Right renal pelvis (tissue), 4 donors: ENCODE measurements at places on chromosomes 1 and 21. TPM values are rescaled to one million over a fixed set of nuclear protein-coding genes. Genes with fewer than 3 reads are reported as not detected.
A peak's percentile ranks its signal among the peaks of the same experiment; 100 is the strongest.

DNA sequence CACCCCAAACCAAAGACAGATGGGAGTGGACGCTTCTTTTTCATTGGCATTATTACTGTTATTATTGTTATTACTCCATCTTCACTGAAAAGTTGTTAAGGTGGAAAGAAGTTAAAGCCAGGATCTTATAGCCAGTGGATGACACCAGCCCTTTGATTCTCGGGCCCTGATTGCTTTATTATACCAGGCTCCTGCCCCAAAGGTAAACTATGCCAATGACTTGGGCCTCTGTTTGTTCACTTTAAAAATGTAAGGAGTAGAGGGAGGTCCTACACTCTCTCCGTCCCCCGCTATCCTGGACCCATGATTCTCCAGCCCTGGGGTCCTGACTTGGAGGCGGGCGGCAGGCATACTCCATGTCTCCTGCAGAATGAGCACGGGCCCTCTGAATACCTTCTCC, 106.8 kb downstream of the TOMM20 start:
- DNase-seq = no peak

DNA sequence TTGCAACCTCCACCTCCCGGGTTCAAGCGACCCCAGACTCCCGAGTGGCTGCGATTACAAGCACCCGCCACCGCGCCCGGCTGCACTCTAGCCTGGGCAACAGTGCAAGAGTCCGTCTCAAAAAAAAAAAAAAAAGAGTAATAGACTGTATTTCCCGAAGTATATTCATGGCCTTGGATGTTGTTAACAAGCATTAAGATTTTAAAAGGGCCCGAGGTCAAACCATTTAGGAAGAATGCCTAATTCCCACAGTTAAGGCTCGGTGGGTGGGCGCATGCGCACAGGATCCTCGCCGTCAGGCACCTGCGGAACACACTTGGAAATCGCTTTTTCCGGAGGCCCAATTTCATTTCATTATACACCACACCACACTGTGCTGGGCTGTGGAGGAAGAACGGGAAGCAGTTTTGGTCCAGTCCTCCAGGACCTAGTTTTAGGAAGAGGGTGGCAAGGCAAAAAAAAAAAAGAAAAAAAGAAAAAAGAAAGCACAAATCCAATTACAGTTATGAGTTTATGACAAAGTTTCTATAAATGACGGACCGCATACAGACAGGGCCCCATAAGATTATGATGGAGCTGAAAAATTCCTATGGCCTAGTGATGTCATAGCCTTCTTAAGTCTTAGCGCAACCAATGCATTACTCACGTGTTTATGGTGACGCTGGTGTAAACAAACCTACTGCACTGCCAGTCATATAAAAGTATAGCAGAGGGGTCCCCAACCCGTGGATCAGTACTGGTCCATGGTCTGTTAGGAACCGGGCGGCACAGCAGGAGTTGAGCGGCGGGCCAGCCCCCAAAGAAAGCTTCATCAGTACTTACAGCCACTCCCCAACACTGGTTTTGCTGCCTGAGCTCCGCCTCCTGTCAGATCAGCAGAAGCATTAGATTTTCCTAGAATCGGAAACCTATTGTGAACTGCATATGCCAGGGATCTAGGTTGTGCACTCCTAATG, 38.2 kb downstream of the H3-3A start:
- DNase-seq = no peak

DNA sequence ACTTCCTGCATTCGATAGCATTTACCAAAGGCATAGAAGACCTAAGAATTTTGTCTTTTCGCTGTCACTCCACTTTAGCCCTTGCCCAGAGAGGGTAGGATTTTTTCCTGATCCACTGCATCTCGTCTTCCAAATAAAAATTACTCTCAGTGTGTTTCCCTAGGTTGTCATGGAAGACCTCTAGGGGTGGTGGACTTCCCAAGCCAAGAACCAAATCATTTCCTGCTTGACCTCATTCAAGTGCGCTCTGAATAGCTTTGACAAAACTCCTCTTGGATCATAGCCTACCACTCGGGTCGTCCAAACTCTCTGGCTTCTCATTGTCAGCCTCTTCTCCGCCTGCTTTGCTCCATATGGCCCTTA, 431 bp upstream of the C1orf52 start:
- no peak for DNase-seq

The ABL2 gene
- polyA plus RNA-seq = 11.0 TPM

The C1orf141 gene
- polyA plus RNA-seq = not detected

The LMX1A gene
- polyA plus RNA-seq = 0.04 TPM

The TLCD4 gene
- 7.9 TPM for polyA plus RNA-seq

DNA sequence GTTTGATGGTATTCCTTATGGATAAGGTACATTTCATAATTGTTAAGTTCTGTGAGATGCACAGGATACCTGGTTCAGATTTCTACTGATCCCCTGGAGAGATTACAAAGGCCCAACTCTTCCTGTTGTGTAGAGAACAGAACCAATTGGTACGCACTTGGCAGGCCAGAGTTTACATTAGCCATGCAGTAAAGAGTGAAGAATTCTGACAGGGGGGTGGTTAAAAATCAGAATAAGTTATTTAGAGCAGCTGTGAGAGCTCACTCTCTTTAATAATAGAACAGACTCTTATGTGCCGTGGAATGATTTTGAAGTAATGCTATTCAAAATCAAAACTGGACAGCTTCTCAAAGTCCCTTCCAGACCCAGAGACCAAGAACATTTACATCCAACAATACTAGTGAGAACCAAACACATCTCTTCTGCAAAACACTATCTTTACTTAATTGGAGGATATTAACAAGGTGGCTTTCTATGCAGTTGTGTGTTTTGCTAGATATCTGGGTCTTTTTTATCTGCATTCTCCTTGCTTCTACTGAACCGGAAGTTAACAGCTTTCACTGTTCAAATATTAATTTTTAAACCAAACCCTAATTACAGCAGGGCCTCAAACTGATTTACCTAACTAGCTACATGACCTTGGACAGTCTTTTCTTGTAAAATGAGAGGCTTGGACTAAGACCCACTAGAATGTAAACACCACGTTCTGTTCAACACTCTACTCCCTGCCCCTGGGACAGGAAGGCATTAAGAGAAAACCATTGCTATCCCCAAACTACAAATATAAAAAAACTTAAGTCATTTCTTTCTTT, 4.0 kb downstream of the USP24 start:
- no peak for DNase-seq

DNA sequence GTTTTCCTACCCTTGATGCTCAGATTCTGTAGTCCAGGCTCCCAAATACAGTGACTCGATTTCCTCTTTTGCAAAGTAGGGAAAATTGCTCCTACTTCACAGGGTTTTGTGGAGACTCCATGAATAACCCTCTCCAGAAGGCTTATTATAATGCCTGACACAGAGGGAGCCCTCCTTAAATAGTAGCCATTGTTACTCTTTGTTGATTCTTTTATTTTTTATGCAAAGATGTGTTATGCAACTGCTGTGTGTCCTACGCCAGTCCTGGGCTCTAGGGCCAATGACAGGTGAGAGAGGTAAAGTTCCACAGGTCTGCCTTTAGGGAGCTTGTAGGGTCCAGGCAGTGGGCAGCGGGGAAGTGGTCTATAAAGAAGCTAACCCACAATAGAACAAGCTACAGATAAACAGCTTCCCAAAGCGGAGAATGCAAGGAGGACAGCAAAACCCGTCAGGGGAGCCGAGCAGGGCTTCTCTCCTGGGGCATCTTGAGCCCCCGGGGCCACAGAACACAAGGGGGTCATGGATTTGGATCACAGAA, 1.5 kb downstream of the AADACL3 start:
- no peak for DNase-seq

GRCh38 chr1:85124091-85124490, 75.8 kb upstream of the MCOLN3 start:
- DNase-seq = no peak

DNA sequence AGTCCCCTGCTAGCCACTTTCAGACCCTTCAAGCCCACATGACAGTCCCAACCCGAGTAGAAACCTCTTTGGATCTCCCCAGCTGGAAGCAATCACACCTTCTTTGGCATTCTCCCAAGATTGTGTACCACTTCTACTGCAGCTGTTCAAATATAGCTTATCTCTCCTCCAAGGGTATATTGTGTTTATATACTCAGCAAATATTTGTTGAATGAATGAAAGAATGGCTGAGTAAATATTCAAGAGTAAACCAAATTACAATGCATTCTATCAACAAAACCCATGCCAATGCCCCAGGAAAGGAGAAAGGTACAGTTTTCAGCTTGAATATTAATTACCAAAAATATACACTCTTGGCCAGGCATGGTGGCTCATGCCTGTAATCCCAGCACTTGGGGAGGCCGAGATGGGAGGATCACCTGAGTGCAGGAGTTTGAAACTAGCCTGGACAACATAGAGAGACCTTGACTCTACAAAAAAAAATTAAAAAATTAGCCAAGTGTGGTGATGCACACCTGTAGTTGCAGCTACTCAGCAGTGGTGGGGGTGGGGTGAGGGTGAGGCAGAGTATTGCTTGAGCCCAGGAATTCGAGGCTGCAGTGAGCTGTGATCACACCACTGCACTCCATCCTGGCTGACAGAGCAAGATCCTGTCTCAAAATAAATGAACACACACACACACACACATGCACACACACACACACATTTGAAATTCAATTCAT, 68.5 kb downstream of the NIBAN1 start:
- DNase-seq = no peak

The RORC gene
- polyA plus RNA-seq = 1.0 TPM

GRCh38 chr1:46175243-46175642, 356 bp downstream of the TSPAN1 start:
- DNase-seq = no peak

GRCh38 chr1:156114101-156114918, at the start of gene LMNA:
Gene LMNA (plus strand): TSS chr1:156114711. CDS start chr1:156114919, 208 bp downstream.
- no peak for DNase-seq

- DNase-seq = no peak
These were observed 97.0 kb upstream of the DPH5 start for GRCh38 chr1:101122452-101123166.

The ORC1 gene
- 7.3 TPM for polyA plus RNA-seq

The TMEM61 gene
- polyA plus RNA-seq = 1.2 TPM

GRCh38 chr1:94332952-94333351, 85.2 kb upstream of the ABCD3 start:
- DNase-seq = no peak

The MMP23B gene
- polyA plus RNA-seq = 24.2 TPM

DNA sequence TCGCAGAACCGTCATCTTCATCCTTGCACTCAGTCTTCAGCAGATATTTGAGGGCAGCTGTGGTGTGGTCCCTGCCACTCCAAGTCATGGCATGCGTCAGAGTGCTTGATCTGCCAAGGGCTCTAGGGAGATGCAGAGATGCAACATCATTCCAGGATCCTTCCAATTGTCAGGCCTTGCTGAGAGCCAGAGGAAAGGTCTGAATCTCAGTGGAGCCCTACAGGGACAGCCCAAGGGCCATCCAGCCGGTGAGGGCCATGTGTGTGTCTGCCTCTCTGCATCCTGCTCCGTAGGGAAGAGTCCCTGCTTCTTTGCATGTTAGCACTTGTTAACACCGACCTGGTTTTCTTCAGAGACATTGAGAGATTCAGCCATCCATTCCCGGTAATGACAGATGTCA, 17.6 kb downstream of the MAPKAPK2 start:
- no peak for DNase-seq

GRCh38 chr1:160219062-160219929, 14.1 kb downstream of the PEA15 start:
- DNase-seq = peak; percentile 29

DNA sequence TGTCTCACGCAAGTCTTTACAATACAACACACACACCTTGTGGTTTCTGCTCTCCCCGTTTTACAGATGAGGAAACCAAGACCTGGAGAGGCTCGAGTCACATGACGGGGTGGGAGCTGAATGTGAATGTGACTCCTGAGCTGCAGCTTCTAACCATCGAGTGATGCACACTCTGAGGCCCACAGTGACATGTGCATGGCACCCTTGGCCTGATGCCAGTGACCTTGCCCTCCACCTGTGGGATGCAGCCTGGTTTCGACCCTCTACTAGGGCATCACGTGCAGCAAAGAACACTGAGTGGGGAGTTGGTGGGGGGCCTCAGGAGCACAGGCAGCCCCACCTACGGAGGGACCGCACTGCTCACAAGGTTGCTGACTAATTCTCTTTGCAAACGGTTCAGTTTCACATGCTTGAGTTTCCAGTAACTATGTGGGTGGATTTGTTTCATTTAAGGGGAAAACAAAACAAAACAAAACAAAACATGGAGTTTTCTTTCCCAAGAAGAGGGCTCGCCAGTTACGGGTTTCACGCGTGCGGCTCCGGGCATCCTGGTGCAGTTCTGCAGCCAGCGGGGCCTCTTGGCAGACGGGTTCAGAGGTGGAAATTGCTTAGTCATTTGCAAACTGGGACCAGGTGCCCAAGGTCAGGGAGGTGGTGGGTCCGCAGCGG, 22.9 kb downstream of the SPSB1 start:
- DNase-seq = no peak

The CAPN8 gene
- polyA plus RNA-seq = 1.4 TPM

The MXRA8 gene
- 202 TPM for polyA plus RNA-seq

- no peak for DNase-seq
These were observed 21.9 kb upstream of the PIK3CD start for GRCh38 chr1:9629445-9630201.

DNA sequence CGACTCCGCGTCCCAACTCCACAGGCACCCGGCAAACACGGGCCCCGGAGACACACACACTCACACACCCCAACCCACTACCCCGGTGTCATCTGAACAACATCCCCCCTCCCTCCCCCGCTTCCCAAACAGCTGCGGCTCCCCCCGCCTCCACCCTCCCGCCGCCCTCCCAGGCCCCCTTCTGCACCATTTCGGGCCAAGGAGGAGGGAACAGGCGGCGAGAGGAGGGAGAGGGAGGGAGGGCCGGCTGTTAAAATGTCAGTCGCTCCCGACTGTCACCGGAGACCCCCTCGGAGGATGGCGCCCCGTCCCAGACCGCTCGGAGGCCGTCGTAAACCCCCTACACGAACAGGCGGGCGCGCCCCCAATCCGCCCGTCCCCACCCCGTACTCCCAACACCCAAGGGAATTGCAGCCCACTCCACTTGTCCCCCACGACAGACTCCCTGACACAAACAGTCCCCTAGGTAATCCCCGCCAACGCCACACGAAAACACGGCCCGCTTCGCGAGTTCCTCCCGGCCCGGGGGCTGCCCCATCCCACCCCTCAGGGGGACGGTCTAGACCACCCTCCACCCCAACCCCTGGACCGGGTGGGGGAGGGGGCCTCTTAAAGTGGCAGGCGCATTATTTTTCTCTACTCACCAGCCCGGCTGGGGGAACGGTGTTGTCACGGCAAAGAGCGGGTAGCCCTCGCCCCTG, 583 bp downstream of the MEF2D start:
- no peak for DNase-seq

GRCh38 chr1:35539073-35539823, 18.0 kb downstream of the KIAA0319L start:
- no peak for DNase-seq

DNA sequence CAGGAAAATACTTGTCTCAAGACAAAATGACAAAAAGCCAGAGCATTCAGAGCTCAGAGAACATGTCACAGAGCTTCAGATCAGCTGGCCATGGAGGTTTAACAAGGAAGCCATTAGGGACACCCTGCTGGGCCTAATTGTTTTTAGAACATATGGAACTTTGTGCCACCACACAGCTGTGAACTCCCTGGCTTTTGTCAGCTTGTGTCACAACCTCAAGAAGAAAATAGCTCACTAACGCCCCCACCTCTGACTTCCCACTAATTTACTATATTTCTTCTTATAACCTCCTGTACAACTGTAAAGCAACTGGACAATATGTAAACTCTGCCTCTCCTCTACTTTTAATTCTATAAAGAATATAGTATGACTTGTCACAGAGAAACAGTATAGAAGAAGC, 21.0 kb upstream of the TDRD10 start:
- DNase-seq = no peak

The CFHR2 gene
- polyA plus RNA-seq = not detected

The PPIE gene
- polyA plus RNA-seq = 69.6 TPM

The PEAR1 gene
- 21.4 TPM for polyA plus RNA-seq

The NFASC gene
- 34.1 TPM for polyA plus RNA-seq

- no peak for DNase-seq
These were observed 10.9 kb upstream of the IL20 start for GRCh38 chr1:206854401-206855129.

The CD160 gene
- polyA plus RNA-seq = 0.74 TPM
